Stimulated activated CD4-positive, alpha-beta T cell treated with anti-CD3 and anti-CD28 coated beads, TNF-alpha, amount 100 ng/mL, for 24 hours (primary cell): ENCODE measurements at places on chromosomes 11 and 22.

DNA sequence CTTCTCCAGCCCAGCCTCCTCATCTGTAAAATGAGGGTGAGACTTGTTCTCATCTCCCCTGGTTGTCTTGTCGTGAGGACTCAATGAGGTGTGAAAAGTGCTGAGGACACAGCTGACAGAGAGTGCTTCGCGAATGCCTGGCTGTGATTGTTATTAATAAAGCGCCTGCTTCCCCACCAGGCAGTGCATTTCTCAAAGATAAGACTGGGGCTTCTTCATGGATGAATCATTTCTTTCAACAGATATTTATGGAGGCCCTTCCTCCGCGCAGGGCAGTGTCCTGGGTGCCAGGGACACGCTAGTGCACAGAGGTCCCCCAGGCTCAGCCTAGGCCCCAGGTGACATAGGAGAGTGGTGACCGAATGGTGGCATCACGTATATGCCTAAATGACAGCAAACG, 34.3 kb upstream of the SHISAL1 start:
- no peak for DNase-seq

GRCh38 chr22:16967453-16968217, 40.4 kb downstream of the GAB4 start:
- DNase-seq = no peak

DNA sequence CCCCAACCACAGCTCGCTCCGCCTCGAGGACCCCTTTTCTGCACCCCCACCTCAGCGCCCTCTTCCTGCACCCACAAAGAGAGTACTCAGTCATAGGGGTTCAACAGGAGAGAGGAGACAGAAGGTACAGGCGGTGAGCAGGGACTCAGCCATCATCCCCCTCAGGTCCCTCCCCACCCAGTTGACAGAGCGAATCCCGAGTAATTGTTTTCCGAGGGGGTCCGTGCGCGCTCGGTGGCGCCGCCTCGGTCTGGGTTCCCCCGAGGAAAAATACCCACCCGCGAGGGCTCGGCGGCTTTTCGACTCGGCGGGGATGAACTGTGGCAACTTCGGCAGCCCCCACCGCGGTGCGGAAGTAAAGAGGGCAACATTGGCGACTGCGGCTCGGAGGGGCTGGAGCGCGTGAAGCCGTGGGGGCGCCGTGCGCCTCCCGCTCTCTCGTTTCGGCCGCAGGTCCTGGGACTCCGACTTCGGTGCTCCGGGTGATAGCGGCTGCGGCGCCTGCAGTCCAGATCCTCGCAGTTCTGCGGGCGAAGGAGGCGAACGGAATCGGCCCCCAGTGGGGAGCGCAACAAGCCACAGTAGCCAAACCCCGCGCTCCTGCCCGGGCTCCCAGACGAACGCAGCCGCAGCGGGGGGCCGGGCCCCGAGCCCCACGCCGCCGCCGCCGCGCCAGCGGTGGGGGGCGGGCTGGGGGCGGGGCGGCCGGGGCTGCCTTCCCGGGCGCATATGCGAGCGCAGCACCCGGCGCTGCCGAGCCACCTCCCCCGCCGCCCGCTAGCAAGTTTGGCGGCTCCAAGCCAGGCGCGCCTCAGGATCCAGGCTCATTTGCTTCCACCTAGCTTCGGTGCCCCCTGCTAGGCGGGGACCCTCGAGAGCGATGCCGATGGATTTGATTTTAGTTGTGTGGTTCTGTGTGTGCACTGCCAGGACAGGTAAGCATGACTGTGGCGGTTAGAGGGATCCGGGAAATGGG, at the start of gene NELL1:
NELL1 (plus strand) TSS at position 743 of the 976 bp plus-strand sequence.
- DNase-seq = no peak

DNA sequence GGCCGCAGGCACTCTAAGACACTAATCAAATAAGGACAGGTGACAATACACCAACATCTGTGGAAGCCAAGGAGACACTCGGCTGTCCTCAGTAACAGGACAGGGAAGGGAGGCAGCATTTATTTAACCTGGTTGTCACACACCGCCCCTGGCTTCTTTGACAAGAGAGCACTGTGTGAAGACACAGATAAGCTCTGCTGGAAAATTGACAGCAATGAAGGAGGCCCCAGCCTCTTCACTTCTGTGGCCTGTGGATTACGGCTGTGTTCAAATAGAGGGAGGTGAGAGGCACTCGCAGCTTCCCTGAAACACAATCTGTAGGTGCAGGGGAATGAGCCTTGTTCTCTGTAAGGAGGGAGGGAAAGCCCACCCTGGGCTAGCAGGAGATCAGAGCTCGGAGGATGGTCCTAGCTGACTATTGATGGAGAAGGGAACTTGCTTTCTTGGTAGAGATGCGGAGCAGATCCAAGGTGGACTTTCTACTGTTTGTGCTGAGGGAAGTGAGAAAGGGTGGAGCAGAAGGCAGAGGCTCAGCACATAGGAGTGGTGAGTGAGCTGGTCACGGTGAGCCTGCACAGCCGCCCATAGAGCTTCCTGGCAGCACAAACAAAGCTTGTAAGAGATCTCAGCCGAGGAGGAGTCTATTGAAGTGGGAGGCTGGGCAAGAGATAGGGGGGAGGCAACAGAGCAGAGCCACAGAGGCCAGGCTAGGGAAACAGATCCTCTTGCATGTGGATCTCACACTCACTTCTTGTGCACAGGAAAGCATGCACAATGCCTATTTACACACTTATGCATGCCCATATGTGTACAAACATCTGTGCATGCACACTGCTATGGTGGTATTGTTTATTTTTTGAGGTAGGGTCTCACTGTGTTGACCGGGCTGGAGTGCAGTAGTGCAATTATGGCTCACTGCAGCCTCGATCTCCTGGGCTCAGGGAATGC, 114.6 kb upstream of the THY1 start:
- DNase-seq = no peak

DNA sequence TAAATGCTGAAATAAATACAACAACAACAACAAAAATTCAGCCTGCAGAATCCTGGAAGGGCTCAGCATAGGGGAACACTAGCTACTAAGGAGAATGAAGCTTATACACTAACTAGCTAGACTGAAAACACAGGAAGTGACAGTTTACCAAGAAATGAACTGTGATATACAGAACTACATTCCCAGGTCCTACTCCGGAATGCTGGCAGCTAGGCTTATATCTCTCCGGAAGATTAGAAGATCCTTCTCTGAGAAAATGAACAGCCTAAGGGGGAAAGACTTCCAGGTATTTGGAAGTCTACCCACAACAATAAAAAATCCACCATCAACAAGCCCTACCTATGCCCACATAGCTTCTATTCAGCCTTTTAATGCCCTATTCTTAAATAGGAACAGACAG, 31.0 kb downstream of the CCDC34 start:
- no peak for DNase-seq

DNA sequence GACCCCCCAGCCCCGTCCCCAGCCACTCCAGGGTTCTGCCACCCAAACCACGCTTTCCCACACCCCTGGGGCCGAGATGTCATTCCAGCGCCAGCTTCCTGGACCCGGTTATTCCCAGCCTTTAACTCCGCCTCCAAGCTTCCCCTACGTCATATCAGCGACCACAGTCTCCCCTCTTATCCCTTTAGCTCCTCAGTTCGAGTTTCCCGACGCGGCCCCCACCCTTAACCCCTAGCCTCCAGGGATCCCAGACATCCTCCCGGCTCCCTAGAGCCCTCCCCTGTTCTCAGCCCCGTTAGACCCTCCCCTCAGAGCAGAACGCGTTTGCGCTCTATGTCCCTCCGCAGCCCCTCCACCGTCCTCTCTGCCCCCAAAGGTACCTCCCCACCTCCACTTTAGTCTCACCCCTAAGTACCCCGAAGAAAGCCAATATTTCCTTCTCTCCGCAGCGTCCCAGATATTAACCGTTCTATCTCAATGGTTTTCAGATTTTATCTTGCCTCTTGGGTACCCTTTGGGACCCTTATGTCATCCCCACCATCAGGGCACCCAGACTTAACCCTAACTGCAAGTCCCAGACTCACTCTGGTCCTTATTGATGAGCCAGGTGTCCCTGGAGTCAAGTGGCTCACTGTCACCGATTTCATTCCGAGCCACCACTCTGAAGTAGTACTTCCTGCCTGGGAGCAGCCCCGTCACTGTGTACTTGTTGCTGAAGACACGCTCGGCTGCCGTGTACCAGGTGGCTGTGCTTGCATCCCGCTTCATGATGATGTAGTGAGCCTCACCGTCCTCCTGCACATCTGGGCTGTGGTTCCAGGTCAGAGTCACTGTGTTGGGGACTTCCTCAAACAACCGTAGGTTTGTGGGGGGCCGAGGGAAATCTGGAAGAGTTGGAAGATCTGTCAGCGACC, 8.0 kb downstream of the TMEM86A start:
- no peak for DNase-seq

- DNase-seq = no peak
These were observed 11.6 kb downstream of the MRGPRF start for GRCh38 chr11:69001243-69002081.

- DNase-seq = no peak
These were observed 807.2 kb downstream of the TBC1D22A start for GRCh38 chr22:47569389-47570299.

- no peak for DNase-seq
These were observed 6.1 kb downstream of the IFITM10 start for GRCh38 chr11:1744137-1744886.

DNA sequence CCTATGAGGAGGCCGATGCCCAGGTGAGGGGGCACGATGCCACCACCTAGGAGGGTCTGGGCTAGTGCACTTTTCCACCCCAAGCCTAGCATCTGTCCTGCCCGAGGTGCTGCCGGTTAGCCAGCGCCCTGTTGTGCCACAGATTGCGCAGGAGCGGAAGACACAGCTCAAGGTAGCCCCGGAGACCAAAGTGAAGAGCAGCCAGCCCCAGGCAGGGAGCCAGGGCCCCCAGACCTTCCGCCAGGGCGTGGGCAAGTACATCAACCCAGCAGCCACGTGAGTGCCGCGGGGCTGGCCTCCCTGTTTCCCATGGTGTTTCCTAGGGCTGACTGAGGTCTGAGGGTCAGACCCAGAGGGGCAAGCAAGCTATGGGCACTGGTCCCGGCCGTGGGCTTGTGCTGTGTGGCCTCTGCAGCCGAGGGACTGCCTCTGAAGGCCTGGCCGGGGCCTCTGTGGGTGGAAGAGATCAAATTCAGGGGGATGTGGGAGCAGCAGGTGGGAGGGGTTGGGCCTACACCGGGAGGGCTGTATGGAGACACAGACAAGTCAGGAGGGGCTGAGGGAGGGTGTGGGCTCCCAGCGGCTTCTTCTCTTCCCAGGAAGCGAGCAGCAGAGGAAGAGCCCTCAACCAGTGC, 29.1 kb downstream of the PPIL2 start:
- DNase-seq = no peak

- DNase-seq = no peak
These were observed 10.9 kb downstream of the ACO2 start for GRCh38 chr22:41479671-41480396.

DNA sequence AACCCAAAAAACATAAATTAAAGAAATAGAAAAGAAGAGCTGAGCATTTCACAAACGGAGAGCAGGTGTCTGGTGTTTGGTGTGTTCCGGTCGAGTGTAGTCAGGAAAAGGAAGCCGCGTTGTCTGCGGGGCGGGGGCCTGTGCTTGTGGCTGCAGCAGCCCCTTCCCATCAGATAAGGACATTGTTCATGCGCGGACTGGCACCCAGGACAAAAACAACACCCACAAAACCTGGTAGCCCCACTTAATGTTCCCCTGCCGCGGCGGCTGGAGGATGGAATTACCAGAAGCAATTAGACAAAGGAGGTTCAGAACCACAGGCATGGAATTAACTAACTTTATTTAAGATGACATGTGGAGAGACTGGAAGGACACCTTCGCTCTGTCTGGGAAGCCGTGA, 29.9 kb downstream of the KRTAP5-5 start:
- DNase-seq = no peak

DNA sequence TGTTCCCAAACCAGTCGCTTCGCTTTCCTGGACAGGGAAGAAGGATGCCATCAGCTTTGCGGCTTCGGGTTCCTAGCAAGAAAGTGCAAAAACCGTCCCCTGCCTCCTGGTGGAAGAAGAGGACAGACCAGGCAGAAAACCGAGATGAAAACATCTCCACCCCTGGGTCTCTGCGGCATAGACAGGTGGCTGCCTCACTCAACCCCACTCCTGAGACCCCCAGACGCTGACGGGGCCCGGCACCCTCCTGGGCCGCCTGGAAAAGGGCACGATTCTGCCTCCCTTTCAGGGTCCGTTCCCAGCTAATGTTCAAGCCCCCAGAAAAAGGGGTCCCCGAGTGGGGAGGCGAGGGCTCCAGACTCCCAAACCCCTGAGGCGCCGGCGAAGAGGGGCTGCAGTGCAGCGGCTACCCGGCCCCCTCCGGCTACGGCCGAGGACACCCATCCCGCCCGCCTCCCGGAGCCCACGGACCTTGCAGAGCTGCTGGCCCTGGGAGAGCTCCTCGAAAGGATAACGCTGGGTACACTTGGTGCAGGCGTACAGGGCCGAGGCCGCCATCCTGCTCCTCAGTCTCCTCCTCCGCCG, 569 bp downstream of the FAM76B start:
- peak; percentile 6 for DNase-seq

DNA sequence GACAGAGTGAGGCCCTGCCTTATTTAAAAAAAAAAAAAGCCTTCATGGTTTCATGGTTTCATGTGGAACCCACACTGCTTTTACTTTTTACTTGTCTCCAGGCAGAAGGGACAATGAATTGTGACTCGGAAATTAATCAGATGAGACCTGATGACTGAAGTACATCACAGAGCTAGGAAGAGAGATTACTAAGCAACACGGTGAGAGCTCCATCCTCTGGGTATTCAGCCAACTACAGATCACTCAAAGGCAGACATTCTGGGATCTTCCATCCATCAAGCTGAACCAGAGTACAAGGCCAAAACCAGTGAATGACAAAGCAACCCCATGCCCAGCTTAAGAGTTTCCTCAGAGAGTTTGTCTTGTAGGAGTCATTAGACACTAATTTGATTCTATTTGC, 433.2 kb downstream of the SOX6 start:
- DNase-seq = no peak

DNA sequence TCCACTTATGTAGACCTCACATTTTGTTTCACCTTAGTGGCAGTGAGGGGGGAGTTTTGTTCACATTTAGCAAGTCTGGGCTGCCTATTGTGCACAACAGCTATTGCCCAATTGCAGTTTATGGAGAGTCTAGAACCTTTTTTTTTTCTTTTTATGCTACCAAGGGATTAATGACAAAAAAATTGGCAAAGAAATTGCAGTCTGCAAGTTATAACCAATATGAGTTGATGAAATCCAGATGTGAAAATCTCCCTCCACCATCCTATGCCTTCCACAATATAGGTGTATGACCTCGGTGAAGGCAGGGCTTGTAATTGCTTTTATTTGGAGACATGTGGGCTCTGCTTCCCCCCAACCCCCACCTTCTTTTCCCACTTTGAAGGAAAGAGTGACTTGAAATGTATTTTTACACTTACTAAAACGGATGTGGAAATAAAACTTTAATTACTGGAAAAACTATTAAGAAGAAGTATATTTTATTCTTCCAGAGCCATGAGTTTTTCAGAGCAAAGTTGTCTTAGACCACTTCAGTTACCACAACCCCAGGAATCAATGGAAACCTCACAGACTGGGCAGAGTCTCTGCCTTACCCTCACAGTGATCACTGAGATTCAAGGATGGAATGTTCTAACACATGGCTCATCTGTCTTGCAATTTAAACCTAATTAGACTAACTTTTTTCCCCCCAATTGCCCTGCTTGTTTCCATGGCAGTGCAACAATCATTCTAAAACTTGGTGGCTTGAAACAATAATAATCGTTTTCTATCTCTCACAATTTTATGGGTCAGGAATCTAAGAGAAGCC, 120.8 kb upstream of the SLC5A12 start:
- DNase-seq = no peak

- no peak for DNase-seq
These were observed 12.9 kb upstream of the CRY2 start for GRCh38 chr11:45834298-45834756.
